CD4-positive, alpha-beta memory T cell (primary cell): ENCODE measurements at places on chromosomes 7 and 10. TPM values are rescaled to one million over a fixed set of nuclear protein-coding genes. Genes with fewer than 3 reads are reported as not detected.

The SEMA4G gene
- polyA plus RNA-seq, result not detected

The NUTM2E gene
- not detected for polyA plus RNA-seq

The TRPV6 gene
- 0.09 TPM for polyA plus RNA-seq

DNA sequence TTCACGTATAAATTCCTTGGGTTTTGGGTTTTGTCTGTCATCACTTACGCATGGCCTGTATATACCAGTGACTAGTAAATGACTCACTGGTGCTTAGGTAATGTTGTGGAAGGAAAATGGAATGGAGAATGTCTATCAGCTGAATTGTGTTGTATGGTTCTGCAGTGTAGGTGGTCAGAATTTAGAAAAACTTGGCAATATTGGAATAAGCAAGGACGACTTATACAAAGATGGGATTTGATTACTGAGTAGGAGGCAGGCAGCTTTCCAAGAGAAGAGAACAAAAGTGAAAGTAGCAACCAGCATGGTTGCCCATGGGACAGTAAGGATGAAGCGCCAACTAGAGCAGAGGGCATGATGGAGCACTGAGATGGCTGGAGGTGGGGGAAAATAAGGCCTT, 168.6 kb upstream of the CSTF2T start:
- DNase-seq, result no peak

GRCh38 chr7:96061009-96061408, 260.9 kb downstream of the SLC25A13 start:
- no peak for DNase-seq

GRCh38 chr10:8873310-8873709, 818.8 kb downstream of the GATA3 start:
- DNase-seq, result no peak

The MKI67 gene
- polyA plus RNA-seq, result not detected

DNA sequence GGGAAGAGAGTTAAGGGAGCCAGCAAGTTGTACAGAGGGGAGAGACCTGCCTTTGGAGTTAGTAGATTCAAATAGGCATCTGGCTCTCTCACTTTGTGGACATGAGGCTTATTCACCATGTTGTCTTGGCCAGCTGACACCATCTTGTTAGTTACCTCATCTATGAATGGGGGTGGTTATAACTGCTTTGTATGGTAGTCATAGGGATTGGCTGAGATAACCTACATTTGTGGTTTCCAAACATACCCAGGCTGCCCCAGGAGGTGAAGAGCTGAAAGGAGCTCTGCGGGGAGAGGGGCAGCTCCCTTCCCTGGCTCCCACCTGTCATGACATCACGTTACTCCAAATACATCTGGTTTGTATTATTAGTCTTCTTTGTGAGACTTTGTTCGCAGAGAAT, 393.3 kb upstream of the AUTS2 start:
- no peak for DNase-seq

DNA sequence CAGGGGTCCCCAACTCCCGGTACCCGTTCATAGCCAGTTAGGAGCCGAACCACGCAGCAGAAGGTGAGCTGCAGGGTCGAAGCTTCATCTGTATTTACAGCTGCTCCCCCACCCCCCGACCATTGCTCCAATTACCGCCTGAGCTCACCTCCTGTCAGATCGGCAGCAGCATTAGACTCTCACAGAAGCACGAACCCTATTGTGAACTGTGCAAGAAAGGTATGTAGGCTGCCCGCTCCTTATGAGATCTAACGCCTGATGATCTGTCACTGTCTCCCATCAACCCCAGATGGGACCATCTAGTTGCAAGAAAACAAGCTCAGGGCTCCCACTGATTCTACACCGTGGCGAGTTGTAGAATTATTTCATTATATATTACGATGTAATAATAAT, 14.6 kb upstream of the AZGP1 start:
- no peak for DNase-seq

DNA sequence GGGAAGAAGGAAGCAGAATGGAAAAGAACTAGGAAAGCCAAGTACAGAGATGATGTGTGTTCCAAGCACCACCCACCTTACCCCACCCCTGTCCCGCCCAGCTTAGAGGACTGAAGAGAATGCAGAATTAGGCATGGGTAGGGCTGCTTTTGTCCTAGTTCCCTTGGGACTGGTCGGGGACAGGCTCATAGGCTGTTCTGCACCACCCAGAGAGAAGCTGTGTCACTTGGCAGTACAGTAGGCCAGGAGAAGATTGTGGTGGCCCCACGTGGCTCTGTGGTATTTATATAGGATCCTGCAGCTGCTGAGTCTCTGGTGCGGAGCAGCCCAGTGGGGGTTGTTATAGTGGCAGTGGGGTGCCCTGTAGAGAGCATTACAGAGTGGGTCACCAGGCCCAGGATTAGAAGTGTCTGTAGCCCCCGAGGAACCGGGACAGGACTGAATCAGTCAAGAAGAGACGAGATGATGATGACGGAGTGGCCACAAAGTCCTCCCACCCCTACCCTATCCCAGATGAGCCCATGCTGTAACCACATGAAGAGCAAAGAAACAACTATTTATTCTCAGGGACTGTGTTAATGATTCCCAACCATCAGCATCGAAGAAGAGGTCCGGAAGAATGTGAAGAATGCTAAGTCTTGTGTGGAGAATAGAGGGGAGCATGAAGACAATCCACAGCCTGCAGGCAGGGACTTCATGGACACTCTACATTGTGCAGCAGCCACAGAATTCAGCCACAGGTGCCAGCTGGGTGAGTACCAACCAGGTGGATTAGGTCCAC, 88.9 kb downstream of the C1GALT1 start:
- DNase-seq, result no peak

The POLL gene
- 13.0 TPM for polyA plus RNA-seq

The CLDN15 gene
- 0.36 TPM for polyA plus RNA-seq

DNA sequence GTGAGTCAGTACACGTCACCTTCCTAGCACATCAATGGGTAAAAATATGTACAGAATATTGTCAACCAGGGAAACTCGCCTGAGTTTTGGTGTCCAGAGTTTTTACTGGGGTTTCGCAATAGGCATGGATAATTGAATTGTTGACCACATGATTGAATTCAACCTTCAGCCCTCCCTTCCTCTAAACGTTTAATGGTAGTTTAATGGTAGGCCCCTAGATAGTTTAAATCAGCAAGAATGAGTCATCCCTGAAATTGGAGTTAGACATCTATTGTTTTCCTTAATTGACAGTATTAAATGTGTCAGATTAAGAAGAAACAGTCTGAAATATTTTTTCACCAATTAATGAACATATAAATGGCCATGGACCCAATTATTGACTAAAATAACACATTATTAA, 57.8 kb upstream of the CACNA2D1 start:
- DNase-seq, result no peak
